Esophagus squamous epithelium (tissue), 5 donors: ENCODE measurements at places on chromosomes 1 and 21. TPM values are rescaled to one million over a fixed set of nuclear protein-coding genes. Genes with fewer than 3 reads are reported as not detected.

Gene HLX
- total RNA-seq: 0.53 TPM

Gene MYCL
- total RNA-seq: 25.6 TPM

Gene NR5A2
- 4.2 TPM for total RNA-seq

Gene WNT3A
- total RNA-seq: 2.7 TPM

Gene PPCS
- total RNA-seq: 76.8 TPM

Gene CENPF
- 13.8 TPM for total RNA-seq

Gene E2F2
- 13.0 TPM for total RNA-seq

Gene TGFB2
- 0.40 TPM for total RNA-seq

Gene C8A
- not detected for total RNA-seq

Gene SPATA21
- total RNA-seq: not detected

Gene UBR4
- 96.8 TPM for total RNA-seq

Gene FCGR3A
- total RNA-seq: 1.8 TPM

Gene DCST2
- 0.11 TPM for total RNA-seq

DNA sequence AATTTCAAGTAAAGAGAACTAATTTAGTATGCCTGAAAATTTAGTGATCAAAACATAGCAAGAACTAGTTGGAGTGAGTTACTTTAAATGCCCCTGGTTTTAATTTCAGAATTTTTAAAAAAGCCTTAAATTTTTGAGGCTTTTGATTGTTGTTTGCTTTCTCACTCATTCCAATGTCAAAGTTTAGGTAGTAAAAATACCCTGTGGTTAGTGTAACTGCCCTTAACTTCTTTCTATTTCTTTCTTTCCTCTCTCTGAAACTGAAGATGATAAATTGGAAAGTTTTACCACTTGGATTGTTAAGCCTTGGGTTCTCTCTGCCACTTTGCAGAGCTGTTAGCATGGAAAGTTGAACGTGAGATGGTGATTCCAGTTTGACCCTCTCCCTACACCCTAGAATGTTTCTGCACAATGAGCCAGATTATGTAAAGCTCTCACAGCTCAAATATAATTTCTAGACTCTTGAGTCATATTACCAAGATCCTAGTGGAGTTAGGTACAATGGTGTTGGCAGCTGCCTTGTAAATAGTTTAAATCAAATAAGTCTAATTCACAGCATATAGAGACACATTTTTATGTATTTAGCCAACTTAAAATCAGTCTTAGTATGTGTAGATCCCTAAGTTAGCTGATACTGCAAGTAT, 192.4 kb upstream of the SGIP1 start:
- no peak for DNase-seq
- H3K27me3 ChIP-seq: no peaks in the 10 kb centered on the region
- no peaks in the 10 kb centered on the region for H3K36me3 ChIP-seq
- H3K27ac ChIP-seq: no peak overlapping the region

DNA sequence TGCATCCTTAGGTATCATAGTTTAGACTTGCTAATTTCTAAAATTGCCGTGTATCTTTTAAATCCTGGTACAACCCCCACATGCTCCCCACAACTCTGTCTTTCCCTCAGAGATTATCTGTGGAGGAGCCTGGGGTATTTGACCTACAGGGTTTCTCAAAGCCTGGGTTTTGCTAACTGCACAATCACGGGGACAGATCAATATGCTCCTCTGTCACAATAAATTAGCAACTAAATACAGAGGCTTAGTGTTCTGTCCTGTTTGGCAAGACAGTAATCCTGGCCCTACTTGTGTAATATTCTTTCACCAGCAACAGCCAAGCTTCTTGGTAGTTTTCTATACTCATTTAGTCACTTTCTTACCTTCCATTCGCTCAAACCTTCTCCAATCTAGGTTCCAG, 8.5 kb downstream of the ECHDC2 start:
- peaks cover 50% of the 10 kb centered on the region for H3K4me1 ChIP-seq
- no peak overlapping the region for H3K27ac ChIP-seq
- no peaks in the 10 kb centered on the region for H3K36me3 ChIP-seq
- H3K27me3 ChIP-seq: no peaks in the 10 kb centered on the region
- H3K4me3 ChIP-seq: no peak overlapping the region

GRCh38 chr21:41328660-41329607, 12.3 kb downstream of the FAM3B start:
- H3K36me3 ChIP-seq: no peaks in the 10 kb centered on the region
- no peak overlapping the region for H3K27ac ChIP-seq
- H3K4me3 ChIP-seq: no peak overlapping the region
- no peaks in the 10 kb centered on the region for H3K27me3 ChIP-seq
- no peaks in the 10 kb centered on the region for H3K4me1 ChIP-seq

DNA sequence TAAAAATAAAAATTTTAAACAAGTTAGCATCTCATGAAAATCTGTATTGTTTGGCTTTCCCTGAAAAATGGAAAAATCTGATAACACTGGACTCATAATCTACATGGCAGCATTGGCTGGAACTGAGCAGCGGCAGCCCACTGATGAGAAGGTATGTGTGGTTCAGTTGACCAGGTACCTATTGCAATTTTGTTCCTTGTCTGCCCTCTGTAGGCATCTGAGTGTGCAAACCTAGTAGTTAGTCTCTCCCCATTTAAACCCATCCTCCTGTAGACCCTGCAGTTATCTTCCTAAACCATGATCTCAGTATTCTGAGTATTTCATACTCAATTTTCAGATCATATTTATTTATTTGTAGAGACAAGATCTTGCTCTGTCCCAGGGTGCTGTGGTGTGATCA, 59.4 kb upstream of the SERBP1 start:
- no peak overlapping the region for H3K4me3 ChIP-seq
- no peaks in the 10 kb centered on the region for H3K27me3 ChIP-seq
- no peak overlapping the region for H3K27ac ChIP-seq
- H3K4me1 ChIP-seq: no peaks in the 10 kb centered on the region
- H3K36me3 ChIP-seq: no peaks in the 10 kb centered on the region

- no peak for DNase-seq
- no peak overlapping the region for H3K27ac ChIP-seq
- H3K36me3 ChIP-seq: no peaks in the 10 kb centered on the region
These were observed 194.6 kb downstream of the NRIP1 start for GRCh38 chr21:14869984-14870852.

GRCh38 chr21:42509244-42509643, 4.4 kb upstream of the SLC37A1 start:
- DNase-seq: no peak
- no peak overlapping the region for H3K4me3 ChIP-seq
- H3K27me3 ChIP-seq: no peaks in the 10 kb centered on the region
- no peaks in the 10 kb centered on the region for H3K36me3 ChIP-seq
- peaks cover 8% of the 10 kb centered on the region for H3K4me1 ChIP-seq

DNA sequence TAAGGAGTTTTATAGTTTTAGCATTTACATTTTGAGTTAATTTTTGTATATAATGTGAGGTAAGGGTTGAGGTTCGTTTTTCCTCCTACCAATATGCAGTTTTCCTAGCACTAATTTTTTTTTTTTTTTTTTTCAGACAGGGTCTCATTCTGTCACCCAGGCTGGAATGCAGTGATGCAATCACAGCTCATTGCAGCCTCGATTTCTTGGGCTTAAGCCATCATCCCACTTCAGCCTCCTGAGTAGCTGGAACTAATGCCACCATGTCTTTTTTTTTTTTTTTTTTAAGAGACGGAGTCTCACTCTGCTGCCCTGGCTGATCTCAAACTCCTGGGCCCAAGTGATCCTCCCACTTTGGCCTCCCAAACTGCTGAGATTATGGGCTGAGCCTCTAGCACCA, 2.5 kb upstream of the UBASH3A start:
- no peaks in the 10 kb centered on the region for H3K36me3 ChIP-seq
- H3K27me3 ChIP-seq: no peaks in the 10 kb centered on the region
- H3K4me1 ChIP-seq: no peaks in the 10 kb centered on the region
- DNase-seq: no peak

DNA sequence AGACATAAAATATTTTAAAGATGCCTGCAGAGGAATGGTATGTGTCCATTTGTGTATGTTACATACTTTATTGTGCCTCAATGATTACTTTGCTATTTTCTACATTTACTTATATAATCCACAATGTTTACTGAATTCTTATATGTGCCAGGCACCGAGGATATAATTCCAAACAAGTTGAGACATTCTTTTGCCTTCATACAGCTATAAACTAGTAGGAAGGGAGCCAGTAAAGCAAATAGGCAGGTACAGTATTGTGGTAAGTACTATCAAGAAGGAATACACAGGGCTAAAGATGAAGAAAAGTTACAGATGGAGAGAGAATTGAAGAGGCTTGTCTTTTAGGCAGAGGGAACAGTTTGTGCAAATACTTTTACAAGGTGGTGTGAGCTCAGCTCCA, 131.6 kb downstream of the DISP1 start:
- DNase-seq: no peak
- H3K4me3 ChIP-seq: no peak overlapping the region
- H3K27ac ChIP-seq: no peak overlapping the region

DNA sequence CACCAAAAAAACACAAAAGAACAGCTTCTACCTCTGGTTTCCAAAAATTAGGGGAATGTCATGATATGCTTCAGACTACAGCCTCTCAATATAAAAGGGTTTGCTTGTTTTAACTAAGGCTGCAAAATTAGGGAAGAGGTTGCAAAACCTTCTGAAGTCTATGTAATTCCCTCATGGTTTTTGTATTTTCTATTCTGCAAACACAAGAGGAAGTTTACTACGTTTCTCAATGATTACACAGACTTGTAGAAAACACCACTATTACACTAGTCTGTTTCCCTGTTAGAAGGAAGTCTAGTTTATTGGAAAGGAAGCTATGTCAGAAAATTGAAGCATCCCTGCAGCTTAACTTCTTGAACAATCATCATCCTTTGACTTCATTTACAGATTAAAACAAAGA, 229.7 kb upstream of the FMN2 start:
- H3K27me3 ChIP-seq: no peaks in the 10 kb centered on the region
- DNase-seq: no peak
- no peak overlapping the region for H3K27ac ChIP-seq
- no peak overlapping the region for H3K4me3 ChIP-seq
- H3K4me1 ChIP-seq: peaks cover 11% of the 10 kb centered on the region

GRCh38 chr1:81670286-81670685, 130.4 kb upstream of the ADGRL2 start:
- H3K36me3 ChIP-seq: no peaks in the 10 kb centered on the region
- no peaks in the 10 kb centered on the region for H3K4me1 ChIP-seq
- H3K27me3 ChIP-seq: no peaks in the 10 kb centered on the region
- DNase-seq: no peak

GRCh38 chr1:94036730-94037129, 84.2 kb downstream of the ABCA4 start:
- no peaks in the 10 kb centered on the region for H3K4me1 ChIP-seq
- H3K27ac ChIP-seq: no peak overlapping the region
- no peaks in the 10 kb centered on the region for H3K27me3 ChIP-seq
- H3K36me3 ChIP-seq: no peaks in the 10 kb centered on the region

- no peak overlapping the region for H3K4me3 ChIP-seq
- DNase-seq: no peak
- H3K27me3 ChIP-seq: no peaks in the 10 kb centered on the region
These were observed 104.5 kb downstream of the PRDM16 start for GRCh38 chr1:3173381-3173980.

- no peaks in the 10 kb centered on the region for H3K36me3 ChIP-seq
- H3K4me1 ChIP-seq: peaks cover 12% of the 10 kb centered on the region
- no peak overlapping the region for H3K4me3 ChIP-seq
These were observed 21.9 kb downstream of the ZYG11B start for GRCh38 chr1:52748119-52748518.

DNA sequence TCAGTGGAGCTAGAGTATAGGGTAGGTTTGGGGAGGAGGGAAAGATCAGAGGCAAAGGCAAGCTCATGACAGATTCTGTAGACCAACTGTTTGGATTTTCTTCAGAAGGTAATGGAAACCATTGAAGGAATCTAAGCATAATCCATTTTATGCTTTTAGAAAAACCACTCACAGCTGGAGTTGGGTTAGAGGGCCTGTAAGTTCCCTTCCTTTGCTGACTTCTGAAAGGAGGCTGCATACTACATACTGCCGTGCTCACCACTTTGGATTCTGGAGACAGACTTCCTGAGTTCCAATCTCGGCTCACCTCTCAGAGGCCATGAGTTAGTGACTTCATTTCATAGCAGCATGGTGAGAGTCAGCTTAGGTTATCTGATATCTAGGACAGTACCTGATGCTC, 6.4 kb upstream of the SYT2 start:
- no peak overlapping the region for H3K27ac ChIP-seq
- no peaks in the 10 kb centered on the region for H3K4me1 ChIP-seq
- no peak for DNase-seq
- no peak overlapping the region for H3K4me3 ChIP-seq
- H3K36me3 ChIP-seq: no peaks in the 10 kb centered on the region
- H3K27me3 ChIP-seq: no peaks in the 10 kb centered on the region

GRCh38 chr1:230208619-230209261, 141.7 kb downstream of the GALNT2 start:
- H3K36me3 ChIP-seq: peaks cover 21% of the 10 kb centered on the region
- peaks cover 19% of the 10 kb centered on the region for H3K4me1 ChIP-seq
- H3K4me3 ChIP-seq: no peak overlapping the region
- H3K27me3 ChIP-seq: no peaks in the 10 kb centered on the region
- no peak for DNase-seq

- H3K4me1 ChIP-seq: no peaks in the 10 kb centered on the region
- H3K4me3 ChIP-seq: no peak overlapping the region
- no peaks in the 10 kb centered on the region for H3K27me3 ChIP-seq
These were observed 1793.9 kb downstream of the NCAM2 start for GRCh38 chr21:22791986-22792560.

- H3K27ac ChIP-seq: no peak overlapping the region
- no peak overlapping the region for H3K4me3 ChIP-seq
- no peaks in the 10 kb centered on the region for H3K27me3 ChIP-seq
- no peaks in the 10 kb centered on the region for H3K36me3 ChIP-seq
These were observed 255.6 kb downstream of the GRIK3 start for GRCh38 chr1:36778740-36779139.

GRCh38 chr1:7406641-7407543, 364.2 kb upstream of the VAMP3 start:
- H3K27me3 ChIP-seq: no peaks in the 10 kb centered on the region
- no peaks in the 10 kb centered on the region for H3K36me3 ChIP-seq
- H3K4me3 ChIP-seq: no peak overlapping the region
- H3K4me1 ChIP-seq: peaks cover 4% of the 10 kb centered on the region

GRCh38 chr1:4652631-4653327, 1.6 kb upstream of the AJAP1 start:
- H3K36me3 ChIP-seq: no peaks in the 10 kb centered on the region
- peak overlapping the region; percentile 12 for H3K4me3 ChIP-seq
- peaks cover 52% of the 10 kb centered on the region for H3K4me1 ChIP-seq
- H3K27ac ChIP-seq: no peak overlapping the region
- H3K27me3 ChIP-seq: peaks cover 21% of the 10 kb centered on the region

DNA sequence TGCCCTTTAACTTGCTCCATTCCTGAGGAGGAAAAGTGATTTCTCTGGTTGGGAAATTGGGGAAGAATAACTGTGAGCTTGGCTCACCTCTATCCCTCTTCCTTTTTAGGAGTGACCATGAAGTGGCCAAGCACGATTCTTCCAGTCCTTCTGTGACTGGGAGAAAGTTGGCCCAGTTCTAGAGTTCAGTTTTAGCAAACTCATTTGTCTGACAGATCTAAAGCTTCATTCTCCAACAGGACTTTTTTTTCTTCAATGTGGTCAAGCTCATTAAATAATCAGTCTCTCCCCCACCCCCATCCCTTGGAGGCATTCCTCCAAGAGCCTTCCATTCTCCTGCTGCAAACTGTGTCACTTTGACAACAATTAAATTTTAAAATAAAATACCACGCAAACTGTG, 6.4 kb upstream of the AGL start:
- no peak for DNase-seq
- H3K27me3 ChIP-seq: peaks cover 5% of the 10 kb centered on the region
- peaks cover 19% of the 10 kb centered on the region for H3K4me1 ChIP-seq
- H3K27ac ChIP-seq: peak overlapping the region; percentile 59
- no peak overlapping the region for H3K4me3 ChIP-seq
- H3K36me3 ChIP-seq: no peaks in the 10 kb centered on the region
